ENCODE measurements at places on chromosomes 13 and 19. TPM values are rescaled to one million over a fixed set of nuclear protein-coding genes. Genes with fewer than 3 reads are reported as not detected.

Gene ACTMAP
- total RNA-seq, result 3.8 TPM

DNA sequence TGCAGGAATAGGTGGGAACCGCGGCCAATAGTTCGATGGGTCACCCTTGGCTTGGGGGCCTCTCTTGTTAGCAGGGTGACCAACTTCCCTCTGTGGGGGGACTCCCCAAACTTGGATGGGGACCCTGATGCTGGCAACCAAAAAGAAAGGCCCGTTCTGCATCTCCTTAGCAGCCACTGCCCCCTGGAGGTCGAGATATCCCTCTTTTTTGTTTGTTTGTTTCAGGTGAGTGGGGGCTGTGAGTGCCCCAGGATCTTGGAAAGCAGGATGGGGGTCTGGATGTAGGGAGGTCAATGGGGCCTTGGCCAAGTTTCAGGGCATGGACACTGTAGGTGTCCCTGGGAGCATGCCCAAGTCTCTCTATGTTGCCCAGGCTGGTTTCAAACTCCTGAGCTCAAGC lies 7.7 kb upstream of the CRTC1 start:
- no peaks in the 10 kb centered on the region for H3K36me3 ChIP-seq
- no peaks in the 10 kb centered on the region for H3K27me3 ChIP-seq
- no peak overlapping the region for H3K4me3 ChIP-seq
- no peak overlapping the region for H3K27ac ChIP-seq
- peaks cover 28% of the 10 kb centered on the region for H3K4me1 ChIP-seq

DNA sequence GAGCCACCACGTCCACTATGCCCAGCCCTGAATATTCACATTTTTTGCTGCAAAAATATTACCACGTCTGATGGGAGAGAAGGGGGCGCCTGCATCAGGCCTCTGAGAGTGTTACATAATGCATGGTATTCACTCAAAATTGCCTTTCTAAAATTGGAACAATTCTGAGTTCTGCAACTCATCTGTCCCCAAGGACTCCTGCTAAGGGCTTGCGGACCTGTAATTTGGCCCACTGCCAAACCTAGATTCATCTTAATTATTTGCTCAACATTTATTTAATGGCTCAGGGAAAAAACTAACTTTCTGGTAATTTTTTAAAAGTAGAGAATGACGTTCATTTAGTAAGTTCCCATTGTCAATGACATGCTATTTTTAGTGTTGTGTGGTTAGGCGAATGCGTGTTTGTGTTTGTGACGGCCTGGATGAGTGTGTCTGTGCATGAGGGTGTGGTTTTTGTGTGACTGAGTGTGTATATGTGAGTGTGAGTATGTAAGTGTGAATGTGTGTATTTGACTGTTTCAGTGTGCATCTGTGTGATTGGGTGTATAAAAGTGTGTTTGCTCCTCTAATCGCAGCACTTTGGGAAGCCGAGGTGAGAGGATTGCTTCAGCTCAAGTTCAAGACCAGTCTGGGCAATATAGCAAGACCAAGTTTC lies 8.8 kb downstream of the INAFM1 start:
- peaks cover 5% of the 10 kb centered on the region for H3K4me1 ChIP-seq
- DNase-seq, result no peak
- H3K27me3 ChIP-seq, result no peaks in the 10 kb centered on the region
- no peak overlapping the region for H3K27ac ChIP-seq
- no peak overlapping the region for H3K4me3 ChIP-seq

DNA sequence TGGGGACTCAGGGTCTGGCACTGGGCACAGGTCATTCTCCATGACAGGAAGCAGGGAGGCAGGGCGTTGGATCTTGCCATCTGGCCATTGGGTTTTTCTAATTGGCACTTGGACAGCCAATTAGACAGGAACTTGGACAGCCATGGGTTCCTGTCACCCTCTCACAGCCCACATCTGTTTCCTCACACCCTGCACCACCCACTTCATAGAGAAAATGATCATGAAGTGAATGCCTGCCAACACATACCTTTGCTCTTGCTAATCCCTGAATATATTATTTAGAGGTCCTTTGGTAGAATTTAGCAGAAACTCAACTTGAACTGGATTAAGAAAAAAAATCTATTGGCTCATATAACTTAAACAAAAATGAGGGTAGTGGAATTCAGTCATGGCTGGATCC lies 4.9 kb upstream of the OLFM2 start:
- H3K4me3 ChIP-seq, result no peak overlapping the region
- H3K27me3 ChIP-seq, result peaks cover 8% of the 10 kb centered on the region
- no peak for DNase-seq
- no peak overlapping the region for H3K27ac ChIP-seq
- peaks cover 35% of the 10 kb centered on the region for H3K4me1 ChIP-seq
- H3K36me3 ChIP-seq, result no peaks in the 10 kb centered on the region

- H3K4me3 ChIP-seq, result no peak overlapping the region
- DNase-seq, result peak; percentile 65
- no peaks in the 10 kb centered on the region for H3K27me3 ChIP-seq
- H3K36me3 ChIP-seq, result no peaks in the 10 kb centered on the region
- H3K27ac ChIP-seq, result no peak overlapping the region
These were observed 340.6 kb downstream of the TEX29 start for GRCh38 chr13:111661052-111661451.

Gene ZNF772
- 6.1 TPM for total RNA-seq

DNA sequence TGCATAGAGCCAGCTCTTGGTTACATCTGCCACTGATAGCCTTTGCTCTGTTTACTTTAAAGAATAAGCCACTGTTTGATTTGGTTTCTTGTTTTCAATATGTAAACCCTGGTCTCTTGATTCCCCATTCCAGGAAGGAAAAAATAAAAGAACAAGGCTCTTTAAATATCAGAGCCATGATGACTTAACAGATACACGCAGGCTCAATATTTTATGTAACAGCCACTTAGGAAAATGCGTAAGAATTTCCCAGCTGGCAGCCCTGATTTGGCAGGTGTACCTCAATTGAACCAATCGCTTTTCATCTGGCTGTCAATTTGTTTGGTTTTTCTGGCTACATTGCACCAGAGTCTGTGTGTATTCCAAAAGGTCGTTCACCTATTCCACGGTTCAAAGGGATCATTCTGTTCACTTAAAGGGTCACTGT lies 65.6 kb downstream of the IRS2 start:
- H3K27me3 ChIP-seq, result no peaks in the 10 kb centered on the region
- H3K36me3 ChIP-seq, result no peaks in the 10 kb centered on the region
- H3K4me3 ChIP-seq, result no peak overlapping the region
- no peaks in the 10 kb centered on the region for H3K4me1 ChIP-seq

DNA sequence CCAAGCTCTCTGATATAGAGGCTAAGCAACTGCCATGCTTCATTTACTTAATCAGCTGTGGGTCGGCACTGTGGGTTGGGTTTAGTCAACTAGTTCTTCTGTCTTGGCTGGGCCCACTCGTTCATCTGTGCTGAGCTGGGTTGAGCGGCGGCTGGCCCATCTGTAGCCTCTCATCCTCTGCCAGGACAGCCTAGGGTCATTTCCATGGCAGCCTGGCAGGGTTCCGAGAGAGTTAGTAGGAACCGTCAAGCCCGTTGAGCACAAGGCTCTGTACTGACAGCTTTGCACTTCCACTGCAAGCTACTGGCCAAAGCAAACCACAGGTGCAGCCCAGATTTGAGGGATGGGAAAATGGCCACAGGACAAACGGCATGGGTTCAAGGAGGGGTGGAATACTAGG lies 6.6 kb upstream of the ZNF835 start:
- no peak overlapping the region for H3K27ac ChIP-seq
- no peaks in the 10 kb centered on the region for H3K4me1 ChIP-seq
- H3K36me3 ChIP-seq, result no peaks in the 10 kb centered on the region
- no peaks in the 10 kb centered on the region for H3K27me3 ChIP-seq
- H3K4me3 ChIP-seq, result no peak overlapping the region

DNA sequence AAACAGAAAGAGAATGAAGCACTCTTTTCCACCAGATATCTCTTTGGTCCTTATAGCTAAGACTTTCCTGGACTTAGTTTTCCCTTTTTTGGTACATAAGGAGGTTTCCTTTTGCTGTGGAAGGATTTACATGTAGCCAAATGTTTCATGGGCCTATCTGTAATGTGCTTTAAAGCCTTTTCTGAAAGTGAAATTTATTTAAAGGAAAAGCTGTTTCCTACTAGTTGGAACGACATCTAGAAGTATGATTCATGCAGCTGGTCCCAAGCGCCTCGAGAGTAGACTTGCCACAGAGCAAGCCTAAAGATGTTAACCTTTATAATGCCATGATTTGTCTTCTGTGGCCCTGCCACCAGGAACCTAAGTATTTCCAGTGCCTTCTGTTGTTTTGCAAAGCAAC lies 390.3 kb downstream of the DLEU7 start:
- DNase-seq, result no peak
- H3K4me1 ChIP-seq, result peaks cover 4% of the 10 kb centered on the region

DNA sequence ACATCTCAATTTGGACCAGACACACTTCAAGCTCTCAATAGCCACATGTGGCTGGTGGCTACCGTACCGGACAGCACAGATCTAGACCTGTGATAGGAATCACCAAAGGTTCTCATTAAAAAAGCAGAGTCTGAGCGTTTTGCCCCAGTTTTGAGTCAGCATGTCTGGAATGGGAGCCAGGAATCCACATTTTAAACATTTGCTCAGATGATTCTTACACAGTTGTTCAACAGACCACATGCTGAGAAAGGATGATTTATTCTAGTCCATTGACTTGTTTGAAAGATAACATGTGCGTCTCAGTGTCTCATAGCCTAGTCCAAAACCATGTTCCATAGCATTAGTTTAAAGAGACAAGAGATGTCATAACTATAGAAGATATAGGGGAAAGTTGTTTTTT lies 53.4 kb downstream of the FLT3 start:
- peaks cover 12% of the 10 kb centered on the region for H3K27me3 ChIP-seq
- H3K27ac ChIP-seq, result no peak overlapping the region
- no peaks in the 10 kb centered on the region for H3K36me3 ChIP-seq
- H3K4me1 ChIP-seq, result no peaks in the 10 kb centered on the region
- no peak overlapping the region for H3K4me3 ChIP-seq

- no peaks in the 10 kb centered on the region for H3K36me3 ChIP-seq
- peak overlapping the region; percentile 81 for H3K4me3 ChIP-seq
- peak overlapping the region; percentile 84 for H3K27ac ChIP-seq
- H3K27me3 ChIP-seq, result no peaks in the 10 kb centered on the region
These were observed 2.1 kb downstream of the EFNB2 start for GRCh38 chr13:106533101-106533942.

Gene PNMA8A
- total RNA-seq, result 1.0 TPM

DNA sequence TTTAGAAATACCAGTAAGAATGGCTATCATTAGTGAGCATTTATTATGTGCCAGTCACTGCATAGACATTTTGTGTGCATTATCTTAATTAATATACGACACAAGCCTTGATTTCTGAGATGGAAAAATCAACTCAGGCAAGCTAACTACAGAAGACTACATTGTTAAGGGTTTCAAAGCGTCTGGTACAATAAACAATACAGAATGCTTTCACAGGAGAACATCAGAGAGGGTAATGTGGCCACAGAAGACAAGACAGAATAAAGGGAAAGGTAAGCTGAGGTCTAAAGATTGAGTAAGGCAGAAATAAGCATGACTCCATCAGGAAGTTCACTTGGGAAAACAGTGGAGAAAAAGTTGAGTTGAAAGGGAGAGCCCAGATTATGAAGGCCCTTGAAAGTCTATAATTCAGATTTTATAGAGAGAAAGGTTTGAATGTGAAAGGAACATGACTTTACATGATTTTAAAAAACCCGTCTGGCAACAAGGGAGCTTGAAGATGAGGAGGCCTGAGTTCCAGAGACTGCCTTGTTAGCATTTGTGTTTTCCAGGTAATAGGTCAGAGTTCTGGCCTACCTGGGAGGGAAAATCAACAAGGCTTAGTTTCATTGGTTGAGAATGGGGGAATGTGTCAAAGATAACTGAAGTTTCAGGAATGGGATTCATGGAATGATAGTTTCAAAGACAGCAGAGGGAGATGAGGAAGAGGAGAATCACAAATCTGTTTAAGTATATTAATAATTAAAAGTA lies 1.8 kb upstream of the MBNL2 start:
- no peak overlapping the region for H3K4me3 ChIP-seq
- no peaks in the 10 kb centered on the region for H3K36me3 ChIP-seq
- H3K27me3 ChIP-seq, result no peaks in the 10 kb centered on the region

DNA sequence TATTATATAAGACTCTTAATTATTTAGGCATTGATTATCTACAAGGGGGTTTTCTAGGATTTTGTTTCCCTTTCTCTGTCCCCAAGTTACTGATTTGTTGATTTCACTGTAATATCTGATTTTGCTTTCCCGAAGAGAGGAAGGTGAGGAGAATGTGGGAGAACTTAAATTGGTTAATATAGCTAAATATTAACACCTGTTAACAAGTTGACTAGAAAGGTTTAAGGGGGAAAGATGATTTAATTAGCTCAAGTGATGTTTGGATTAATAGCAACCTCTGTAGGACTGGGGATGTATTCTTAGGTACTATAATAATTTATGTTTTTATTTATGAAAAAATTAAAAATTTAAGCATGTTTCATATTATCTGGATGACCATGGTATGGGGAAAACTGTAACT lies 35.1 kb downstream of the SPATA13 start:
- no peaks in the 10 kb centered on the region for H3K27me3 ChIP-seq
- DNase-seq, result no peak
- no peak overlapping the region for H3K27ac ChIP-seq
